ENCODE measurements at places on chromosomes 7 and 10.

- DNase-seq = no peak
These were observed 184.3 kb downstream of the ADRA2A start for GRCh38 chr10:111261081-111261615.

GRCh38 chr10:106740071-106740470, 424.4 kb downstream of the SORCS1 start:
- no peak for DNase-seq

DNA sequence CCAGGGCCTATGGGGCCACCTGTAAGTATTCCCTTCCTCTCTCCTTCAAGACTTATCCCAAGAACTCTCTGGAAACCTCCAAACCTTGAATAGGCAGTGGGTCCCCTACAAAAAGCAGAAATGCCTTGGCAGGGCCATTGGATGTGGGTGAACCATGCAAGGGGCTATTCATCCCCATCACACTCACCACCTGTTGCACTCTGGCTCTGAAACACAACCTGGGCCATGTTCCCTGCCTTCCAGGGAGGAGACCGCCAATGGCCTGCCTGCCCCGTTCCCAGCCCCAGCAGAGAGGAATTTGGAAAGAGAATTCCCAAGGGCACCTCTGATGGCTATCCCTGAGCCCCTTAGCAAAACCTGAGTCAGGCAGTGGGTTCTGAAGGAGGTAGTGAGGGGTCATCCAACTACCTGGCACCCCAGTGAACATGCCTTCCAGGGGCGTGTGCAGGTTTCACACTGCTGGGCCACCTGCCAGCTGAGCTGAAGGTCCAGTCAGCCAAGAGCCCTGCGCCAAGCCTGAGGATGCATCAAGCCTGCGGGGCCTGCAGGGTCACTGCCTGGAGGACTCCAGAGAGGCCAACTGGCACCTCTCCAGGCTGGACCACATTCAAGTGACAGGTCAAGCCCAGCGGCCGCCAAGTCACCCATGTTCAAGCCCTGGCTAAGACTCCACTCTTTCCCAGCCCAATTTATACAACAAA, 101.3 kb downstream of the COL13A1 start:
- DNase-seq = no peak

DNA sequence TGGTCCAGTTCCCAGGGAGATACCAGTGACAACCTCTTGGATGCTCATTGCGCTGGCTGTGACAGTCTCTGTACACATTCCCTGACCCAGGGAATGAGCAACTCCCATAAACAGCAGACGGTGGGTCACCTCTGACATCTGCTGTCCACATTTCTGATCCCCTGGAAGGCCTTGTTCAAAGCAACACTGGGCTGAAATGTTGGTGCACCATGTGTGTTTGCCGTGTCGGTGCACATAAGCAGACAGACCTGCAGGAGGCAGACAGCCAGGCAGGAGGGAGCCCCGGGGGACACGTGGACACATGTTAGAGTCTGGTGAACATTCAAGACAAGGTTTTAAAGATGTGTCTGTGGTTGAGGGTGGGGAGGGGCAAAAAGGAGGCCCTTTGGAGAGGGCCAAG, 254.9 kb downstream of the PLXNA4 start:
- no peak for DNase-seq

- DNase-seq = no peak
These were observed 676.4 kb upstream of the NRP1 start for GRCh38 chr10:34010891-34011290.

DNA sequence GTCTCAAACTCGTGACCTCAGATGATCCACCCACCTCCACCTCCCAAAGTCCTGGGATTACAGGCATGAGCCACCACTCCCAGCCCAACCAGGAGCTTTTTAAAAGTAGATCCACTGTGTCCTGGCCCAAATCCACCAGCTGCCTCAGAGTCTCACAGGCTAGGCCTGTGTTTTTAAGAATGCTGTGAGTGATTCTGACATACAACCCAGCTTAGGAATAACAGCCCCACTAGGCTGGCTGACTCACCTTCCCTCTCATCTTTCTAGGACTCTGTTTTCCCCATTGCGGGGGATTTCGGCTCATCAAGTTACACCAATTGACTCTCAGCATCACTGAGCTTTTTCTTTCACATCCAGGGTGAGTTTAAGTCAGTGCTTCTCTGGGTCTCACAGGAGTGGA, 207.6 kb downstream of the SKIDA1 start:
- no peak for DNase-seq

GRCh38 chr10:21083861-21084260, 186.8 kb upstream of the NEBL start:
- DNase-seq = no peak

GRCh38 chr7:4331711-4332110, 350.4 kb upstream of the FOXK1 start:
- no peak for DNase-seq

DNA sequence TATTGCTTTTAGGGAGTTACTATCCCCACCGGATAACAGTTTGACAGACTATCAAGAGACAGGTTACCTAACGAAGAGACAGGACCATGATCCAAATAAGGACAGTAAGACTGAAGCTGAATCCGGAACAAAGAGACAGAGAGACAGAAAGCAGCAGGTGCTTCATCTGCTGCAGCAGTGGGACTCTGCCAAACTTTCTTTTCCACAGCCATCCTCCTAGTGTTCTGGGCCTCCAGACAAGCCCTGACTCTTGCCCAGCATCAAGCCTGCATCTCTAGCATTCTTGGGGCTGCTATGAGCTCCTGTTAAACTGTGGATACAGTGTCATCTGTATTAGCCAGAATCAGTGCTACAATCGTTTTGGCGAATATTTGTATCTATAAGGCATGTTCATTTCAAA, 761.7 kb downstream of the GRID1 start:
- no peak for DNase-seq

DNA sequence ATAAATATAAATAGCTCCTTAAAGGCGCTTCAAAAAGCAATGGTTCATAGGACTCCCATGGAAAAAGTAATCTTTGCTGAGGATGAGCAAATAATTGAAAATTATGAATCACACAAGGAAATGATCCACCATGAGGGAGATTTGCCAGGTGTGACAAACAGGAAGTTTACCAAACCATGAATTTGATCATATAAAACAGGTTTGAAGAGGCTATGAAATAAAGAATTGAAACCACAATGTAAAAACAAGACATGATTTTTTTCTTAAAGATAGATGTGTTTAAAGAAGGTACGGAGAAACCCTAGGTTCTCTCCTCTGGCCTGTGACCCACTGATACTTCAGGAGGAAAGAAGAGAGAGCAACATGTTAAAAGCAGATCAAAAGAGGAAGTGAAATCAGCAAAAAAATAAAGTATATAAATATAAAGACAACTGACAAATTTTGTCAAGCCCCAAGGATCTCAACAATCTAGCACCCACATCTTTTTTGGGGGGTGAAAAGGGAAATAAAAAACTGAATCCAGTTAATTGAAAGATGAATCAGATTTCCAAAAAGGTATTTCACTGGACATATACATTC, 111.3 kb upstream of the ASAH2 start:
- no peak for DNase-seq

DNA sequence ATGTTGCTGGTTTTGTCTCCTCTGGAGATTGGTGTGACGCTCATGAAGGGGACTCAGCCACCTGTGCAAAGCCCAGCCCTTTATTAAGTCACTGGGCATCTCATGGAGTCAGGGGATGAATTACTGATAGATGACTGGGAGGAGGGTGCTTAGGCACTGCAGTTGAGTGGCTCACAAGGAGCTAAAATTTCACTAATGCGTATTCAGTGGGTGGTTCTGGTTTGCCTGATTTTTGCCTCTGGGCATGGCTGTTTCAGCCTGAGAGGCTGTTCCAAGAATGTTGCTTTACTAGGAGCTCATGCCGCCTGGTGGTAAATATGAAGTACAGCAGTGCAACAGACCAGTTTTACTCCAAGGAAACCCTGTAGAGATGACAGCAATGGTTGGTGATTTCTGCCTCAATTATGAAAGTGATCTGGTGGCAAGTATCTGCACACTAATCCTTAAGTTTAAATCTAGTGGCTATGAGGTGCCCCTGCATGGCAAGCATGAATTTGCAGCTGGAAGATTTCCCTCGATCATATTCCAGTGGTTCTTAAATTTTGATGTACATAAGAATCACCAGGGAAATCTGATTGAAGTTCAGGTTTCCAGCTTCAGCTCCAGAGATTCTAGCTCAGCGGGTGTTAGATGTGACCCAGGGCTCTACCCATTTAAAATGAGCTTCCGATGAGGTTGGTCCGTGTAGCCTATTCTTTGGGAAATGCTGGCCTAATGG, 19.9 kb downstream of the ACTA2 start:
- DNase-seq = peak; percentile 55
